Activated CD8-positive, alpha-beta memory T cell treated with anti-CD3 and anti-CD28 coated beads for 48 hours (primary cell): ENCODE measurements at places on chromosomes 5 and 9.

DNA sequence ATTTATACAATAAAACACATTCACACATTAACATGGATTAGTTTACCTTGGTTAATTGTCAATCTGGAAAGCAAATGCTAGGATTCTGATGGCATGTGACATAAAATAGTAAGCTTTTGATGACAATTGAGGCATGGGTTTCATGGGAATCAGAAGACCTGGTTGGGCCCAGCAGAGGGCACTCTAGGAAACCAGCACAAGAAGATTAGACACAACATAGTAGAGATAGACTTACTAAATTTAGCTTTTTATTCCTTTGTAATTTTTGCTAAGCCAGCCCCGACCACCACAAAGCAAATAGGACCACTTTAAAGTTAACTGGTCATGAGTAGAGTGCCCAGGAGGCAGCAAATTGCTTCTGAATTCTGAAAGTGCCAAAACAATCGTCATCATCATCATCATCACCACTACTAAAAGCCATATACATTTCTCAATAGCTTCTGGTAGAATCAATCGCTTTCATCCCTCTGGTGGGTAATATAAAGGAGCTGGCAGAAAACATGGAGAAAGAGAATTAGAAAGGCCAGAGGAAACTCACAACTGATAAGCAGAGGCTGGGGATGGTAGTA lies 163.2 kb downstream of the ARRDC3 start:
- DNase-seq, result no peak

DNA sequence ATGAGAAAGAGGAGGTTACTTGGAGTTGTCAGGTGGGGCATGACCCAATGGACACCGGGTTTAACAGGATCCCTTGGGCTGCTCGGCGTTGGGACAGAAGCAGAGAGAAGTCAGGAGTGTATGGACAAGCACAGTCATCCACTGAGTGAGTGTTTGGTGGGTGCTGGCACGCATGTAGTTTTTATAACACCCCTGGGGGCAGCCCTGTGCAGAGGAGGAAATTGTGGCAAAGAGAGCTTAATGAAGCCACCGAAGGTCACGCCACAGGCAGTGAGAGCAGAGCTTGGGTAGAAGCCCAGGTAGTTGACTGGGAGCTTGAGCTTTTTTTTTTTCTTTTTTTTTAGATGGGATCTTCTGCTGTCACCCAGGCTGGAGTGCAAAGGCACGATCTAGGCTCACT lies 43.2 kb upstream of the IER5L start:
- no peak for DNase-seq

- DNase-seq, result no peak
Observed at GRCh38 chr5:124801551-124801950, 55.1 kb upstream of the ZNF608 start.

DNA sequence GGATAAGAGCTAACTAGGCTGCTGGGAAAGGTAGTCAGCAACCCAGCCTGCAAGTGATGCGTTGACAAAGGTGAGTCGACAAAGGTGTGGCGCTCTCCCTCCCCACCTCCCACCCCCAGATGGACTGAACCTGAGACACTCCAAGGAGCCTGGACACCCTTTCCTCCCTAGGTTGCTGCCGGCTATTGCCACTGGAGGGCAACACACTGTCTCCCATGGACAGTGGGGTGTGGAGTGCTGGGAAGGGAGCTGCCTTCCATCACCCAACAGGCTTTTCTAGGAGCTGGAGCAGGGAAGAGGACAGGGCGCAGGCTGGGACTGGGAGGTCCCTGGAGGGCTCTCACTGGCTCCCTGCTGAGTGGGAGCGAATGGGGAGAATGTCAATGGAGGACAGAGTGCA lies 75.4 kb upstream of the ARAP3 start:
- no peak for DNase-seq

DNA sequence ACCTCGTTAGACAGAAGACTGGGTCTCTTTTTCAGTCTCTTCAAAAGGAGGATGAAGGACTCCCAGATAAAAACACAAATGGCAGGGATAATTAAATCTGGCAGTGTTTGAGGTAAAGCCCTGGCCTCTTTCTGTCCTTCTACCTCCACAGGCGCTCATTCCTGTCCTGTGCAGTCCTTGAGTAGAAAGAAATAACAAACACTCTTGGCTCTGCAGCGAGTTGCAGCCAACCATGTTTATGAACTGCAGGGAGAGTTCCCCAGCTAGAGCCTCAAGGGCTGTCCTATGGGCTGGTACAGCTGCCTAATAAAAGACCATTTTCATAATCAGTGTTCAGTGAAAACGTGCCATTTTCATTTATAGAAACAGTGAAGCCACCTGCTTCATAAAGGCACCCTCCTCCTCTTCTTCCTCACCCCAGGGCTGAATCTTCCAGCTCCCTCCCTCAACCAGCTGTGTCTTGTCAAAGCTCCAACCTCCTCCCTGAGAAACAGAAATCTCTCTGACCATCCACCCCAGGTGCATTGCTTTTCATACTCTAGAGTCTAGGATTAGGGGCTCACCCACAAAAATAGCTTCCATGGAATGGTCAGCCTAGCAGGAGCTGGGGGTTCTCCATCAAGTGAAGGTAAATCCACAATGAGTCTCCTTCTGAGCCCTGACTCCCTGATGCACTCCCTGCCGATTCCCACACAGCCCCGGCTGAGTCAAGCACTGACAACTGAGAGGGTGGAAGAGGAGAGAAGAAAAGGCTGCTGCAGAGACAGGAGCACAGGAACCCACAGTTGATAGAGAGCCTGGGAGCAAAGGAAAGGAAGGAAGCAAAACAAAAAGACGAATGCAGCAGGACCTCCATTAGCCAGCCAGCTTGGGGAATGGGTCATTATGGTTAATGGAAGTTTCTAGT lies 150.7 kb downstream of the CMYA5 start:
- DNase-seq, result no peak

DNA sequence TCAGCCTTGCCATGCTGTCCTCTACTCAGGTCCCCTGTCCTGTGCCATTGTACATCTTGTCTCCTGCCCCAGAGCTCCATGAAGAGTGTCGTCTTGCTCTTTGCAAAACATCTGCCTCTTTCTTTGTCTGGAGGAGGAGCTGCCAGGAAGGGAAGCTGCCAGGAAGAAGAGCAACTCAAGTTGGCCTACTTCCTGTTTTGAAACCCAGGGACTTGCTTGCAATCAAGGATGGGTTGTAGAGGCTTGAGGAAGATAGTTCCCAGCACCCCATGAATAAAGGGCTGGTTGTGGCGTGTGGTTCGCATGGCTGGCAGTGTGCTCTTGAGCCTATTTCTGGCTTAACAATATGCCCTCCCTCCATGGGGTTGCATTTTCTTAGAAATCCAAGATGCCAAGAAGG lies 53.0 kb upstream of the CPEB4 start:
- no peak for DNase-seq

DNA sequence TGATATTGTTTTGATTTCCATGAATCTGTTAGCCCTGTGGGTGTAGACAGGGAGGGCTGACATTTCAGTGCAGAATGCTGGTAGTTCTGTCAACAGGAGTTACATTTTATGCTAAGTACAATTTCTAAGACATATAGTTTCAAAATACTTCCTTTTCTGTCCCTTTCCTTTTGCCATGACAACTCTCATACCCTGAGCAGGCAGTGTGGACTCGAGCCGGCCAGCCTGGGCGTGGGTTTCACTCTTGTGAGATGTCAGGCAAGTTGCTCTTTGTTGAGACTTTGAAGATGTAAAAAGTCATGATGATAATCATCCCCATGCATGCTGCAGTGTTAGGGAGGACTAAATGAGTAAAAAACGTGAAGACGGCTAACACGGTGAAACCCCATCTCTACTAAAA lies 197.9 kb downstream of the CFAP90 start:
- no peak for DNase-seq

DNA sequence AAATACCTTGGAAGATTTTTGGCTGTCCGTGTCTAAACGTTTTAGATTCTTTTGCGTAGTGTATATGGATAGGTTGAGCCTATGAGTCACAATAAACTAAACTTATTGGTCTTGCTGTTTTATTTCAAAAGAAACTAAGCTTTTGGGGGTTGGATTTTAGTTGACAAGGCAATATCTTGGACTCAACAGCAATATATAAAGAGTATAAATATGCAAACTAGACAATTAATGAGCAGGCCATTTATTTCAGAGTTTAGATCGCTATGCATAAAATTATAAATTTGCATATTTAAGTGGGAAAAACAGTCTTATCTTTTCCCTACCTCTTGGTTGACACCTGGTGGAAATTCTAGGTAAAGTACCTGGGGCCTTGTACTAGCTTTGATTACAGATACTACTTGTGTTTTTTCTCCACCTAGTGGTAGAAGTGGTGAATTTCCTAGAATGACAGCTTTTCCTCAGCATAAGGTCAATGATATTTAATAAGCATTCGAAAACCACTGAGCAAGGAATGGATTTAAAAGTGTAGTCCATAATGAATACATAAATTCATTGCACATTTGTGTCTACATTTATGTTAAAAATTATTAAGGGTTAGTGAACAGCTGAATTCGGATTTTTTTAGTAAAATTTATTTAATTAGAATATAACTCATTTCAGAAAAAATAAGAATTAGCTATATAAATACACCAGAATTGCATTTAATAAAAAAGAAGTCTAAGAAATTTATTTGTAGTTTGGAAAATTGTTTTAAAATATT lies 1.7 kb upstream of the ARRDC3 start:
- DNase-seq, result no peak

- no peak for DNase-seq
Observed at GRCh38 chr5:90144625-90145327, 264.8 kb downstream of the CETN3 start.

- no peak for DNase-seq
Observed at GRCh38 chr5:134124289-134125038, 10.0 kb downstream of the TCF7 start.
